Activated T-cell treated with anti-CD3 and anti-CD28 coated beads, Interleukin-2, amount 50 U/mL, for 24 hours (primary cell): ENCODE measurements at places on chromosomes 4 and X.

- peaks cover 2% of the 10 kb centered on the region for H3K4me1 ChIP-seq
- H3K36me3 ChIP-seq = no peaks in the 10 kb centered on the region
- DNase-seq = no peak
- peaks cover 33% of the 10 kb centered on the region for H3K27me3 ChIP-seq
- no peak overlapping the region for H3K27ac ChIP-seq
- H3K4me3 ChIP-seq = no peak overlapping the region
Observed at GRCh38 chrX:53483838-53484405, 49.8 kb upstream of the HSD17B10 start.

GRCh38 chr4:80196922-80197573 lies at the start of gene PRDM8:
PRDM8 (plus strand) TSS chr4:80197503; CDS start chr4:80200081, 2,578 bp downstream.
- peak within 1 kb of the TSS; percentile 68 for H3K4me3 ChIP-seq
- no peaks in the 10 kb centered on the region for H3K36me3 ChIP-seq
- no peak within 1 kb of the TSS for H3K27ac ChIP-seq
- DNase-seq = peak; percentile 62
- H3K4me1 ChIP-seq = peaks cover 40% of the 10 kb centered on the region

- peaks cover 24% of the 10 kb centered on the region for H3K27me3 ChIP-seq
- DNase-seq = no peak
Observed at GRCh38 chr4:71694961-71695360, 88.9 kb downstream of the GC start.

- H3K36me3 ChIP-seq = no peaks in the 10 kb centered on the region
- H3K27ac ChIP-seq = no peak overlapping the region
- no peak overlapping the region for H3K4me3 ChIP-seq
- H3K4me1 ChIP-seq = peaks cover 18% of the 10 kb centered on the region
Observed at GRCh38 chr4:146525754-146526153, 4.0 kb upstream of the SLC10A7 start.

DNA sequence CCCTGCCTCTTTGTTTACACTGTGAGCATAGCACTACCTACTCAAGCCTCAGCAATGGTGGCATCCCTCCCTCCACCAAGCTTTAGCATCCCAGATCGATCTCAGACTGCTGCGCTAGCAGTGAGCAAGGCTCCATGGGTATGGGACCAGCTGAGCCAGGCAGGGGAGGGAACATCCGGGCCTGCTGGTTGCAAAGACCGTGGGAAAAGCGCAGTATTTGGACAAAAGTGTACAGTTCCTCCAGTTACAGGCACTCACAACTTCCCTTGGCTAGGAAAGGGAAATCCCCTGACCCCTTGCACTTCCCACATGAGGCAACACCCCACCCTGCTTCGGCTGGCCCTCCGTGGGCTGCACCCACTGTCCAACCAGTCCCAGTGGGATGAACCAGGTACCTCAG lies 26.5 kb downstream of the EGF start:
- H3K27ac ChIP-seq = no peak overlapping the region
- no peak overlapping the region for H3K4me3 ChIP-seq
- H3K36me3 ChIP-seq = no peaks in the 10 kb centered on the region

DNA sequence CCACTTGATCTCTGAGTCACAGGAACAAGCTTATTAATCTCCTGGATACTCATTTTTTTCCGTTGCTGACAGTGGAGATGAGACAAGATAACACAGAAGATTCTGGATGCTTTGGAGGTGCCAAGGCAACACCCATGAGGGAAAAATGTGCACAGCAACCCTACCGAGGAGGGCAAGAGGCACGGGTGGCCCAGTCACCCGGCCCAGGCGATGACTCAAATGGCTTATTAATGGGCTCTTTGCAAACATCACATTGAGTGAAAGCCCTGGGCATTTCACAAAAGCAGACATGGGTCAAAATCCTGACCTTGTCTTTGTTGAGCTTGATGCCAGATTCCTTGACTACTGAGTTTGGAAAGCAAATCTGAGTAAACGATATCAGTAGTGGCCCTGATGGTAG lies 315.1 kb downstream of the STK32B start:
- H3K4me1 ChIP-seq = peaks cover 2% of the 10 kb centered on the region
- H3K27me3 ChIP-seq = no peaks in the 10 kb centered on the region
- no peak for DNase-seq
- H3K4me3 ChIP-seq = no peak overlapping the region
- H3K36me3 ChIP-seq = no peaks in the 10 kb centered on the region

GRCh38 chr4:52071791-52072546 lies 20.9 kb downstream of the SPATA18 start:
- no peaks in the 10 kb centered on the region for H3K4me1 ChIP-seq
- H3K27ac ChIP-seq = no peak overlapping the region
- no peaks in the 10 kb centered on the region for H3K36me3 ChIP-seq
- peaks cover 64% of the 10 kb centered on the region for H3K27me3 ChIP-seq
- no peak overlapping the region for H3K4me3 ChIP-seq

DNA sequence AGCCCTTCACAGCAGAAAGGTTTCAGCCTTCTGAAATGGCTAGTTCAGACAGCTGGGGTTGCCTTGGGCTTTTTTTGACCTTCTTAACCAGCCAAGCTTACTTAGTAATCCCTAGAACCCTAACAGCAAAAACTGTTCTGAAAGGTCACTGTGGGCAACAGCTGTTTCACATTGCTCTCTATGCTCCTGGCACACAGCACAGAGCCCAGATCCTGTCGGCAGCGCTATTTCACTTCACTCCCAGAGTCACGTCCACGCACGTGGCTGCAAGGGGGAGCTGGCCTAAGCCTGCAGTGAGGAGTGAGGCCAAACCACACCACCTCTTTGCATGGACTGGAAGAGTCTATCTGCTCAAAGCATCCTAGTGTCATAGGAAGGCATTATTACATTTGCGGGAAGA lies 32.0 kb upstream of the STS start:
- no peaks in the 10 kb centered on the region for H3K27me3 ChIP-seq
- no peak overlapping the region for H3K27ac ChIP-seq
- peaks cover 57% of the 10 kb centered on the region for H3K36me3 ChIP-seq
- H3K4me3 ChIP-seq = no peak overlapping the region
- H3K4me1 ChIP-seq = peaks cover 54% of the 10 kb centered on the region

GRCh38 chr4:12242354-12242753 lies 813.7 kb upstream of the HS3ST1 start:
- no peaks in the 10 kb centered on the region for H3K27me3 ChIP-seq
- H3K4me1 ChIP-seq = no peaks in the 10 kb centered on the region
- no peak overlapping the region for H3K4me3 ChIP-seq
- H3K27ac ChIP-seq = no peak overlapping the region

- H3K4me3 ChIP-seq = no peak overlapping the region
- no peaks in the 10 kb centered on the region for H3K36me3 ChIP-seq
- no peak overlapping the region for H3K27ac ChIP-seq
Observed at GRCh38 chrX:17833954-17834353, 27.1 kb downstream of the RAI2 start.

- H3K27me3 ChIP-seq = peaks cover 15% of the 10 kb centered on the region
- H3K4me1 ChIP-seq = peaks cover 36% of the 10 kb centered on the region
- H3K27ac ChIP-seq = peak overlapping the region; percentile 55
- H3K36me3 ChIP-seq = peaks cover 31% of the 10 kb centered on the region
Observed at GRCh38 chrX:19563327-19563726, 48.0 kb upstream of the MAP3K15 start.

GRCh38 chrX:114028907-114029662 lies 554.8 kb upstream of the HTR2C start:
- no peak overlapping the region for H3K27ac ChIP-seq
- no peak overlapping the region for H3K4me3 ChIP-seq
- no peaks in the 10 kb centered on the region for H3K4me1 ChIP-seq

- no peak for DNase-seq
- H3K4me1 ChIP-seq = no peaks in the 10 kb centered on the region
- H3K27ac ChIP-seq = no peak overlapping the region
- no peaks in the 10 kb centered on the region for H3K27me3 ChIP-seq
Observed at GRCh38 chr4:8617486-8618040, 25.0 kb downstream of the CPZ start.

DNA sequence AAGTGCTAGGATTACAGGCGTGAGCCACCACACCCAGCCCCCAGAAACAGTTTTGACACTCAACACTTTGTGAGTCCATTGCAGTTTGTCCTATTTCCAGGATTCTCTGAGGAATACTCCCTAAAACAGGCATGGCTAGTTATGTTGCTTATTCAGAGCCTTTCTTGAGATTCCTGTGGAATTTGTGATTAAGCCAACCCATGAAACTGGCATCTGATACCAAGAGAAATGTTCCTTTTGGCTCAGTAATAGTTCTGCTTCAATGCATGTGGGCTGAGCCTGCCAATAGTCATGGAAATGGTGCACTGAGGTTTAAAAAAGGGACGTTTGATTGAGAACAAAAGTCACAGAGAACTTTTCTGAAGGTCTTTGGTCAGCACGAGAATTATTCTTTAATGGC lies 241.7 kb downstream of the PPP1R2C start:
- H3K27me3 ChIP-seq = peaks cover 19% of the 10 kb centered on the region
- H3K36me3 ChIP-seq = no peaks in the 10 kb centered on the region
- no peak overlapping the region for H3K27ac ChIP-seq
- DNase-seq = no peak
- no peak overlapping the region for H3K4me3 ChIP-seq

DNA sequence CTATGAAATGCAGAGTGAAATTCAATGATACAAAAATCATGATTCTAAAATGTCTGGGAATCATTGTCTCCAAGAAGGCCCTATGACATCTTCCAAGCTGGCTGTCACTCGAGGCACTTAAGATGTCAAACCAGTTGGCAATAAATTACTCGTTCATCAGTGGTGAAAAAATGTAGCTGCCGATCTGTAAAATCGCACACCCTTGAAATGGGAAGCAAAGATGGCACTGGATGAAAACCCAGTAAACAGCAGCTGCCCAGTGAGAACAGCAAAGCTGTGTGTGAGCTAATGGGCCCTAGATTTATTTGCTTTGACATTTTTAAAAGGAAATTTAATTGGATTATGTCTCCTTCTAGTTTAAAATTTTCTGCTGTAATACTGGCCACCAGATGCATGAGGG lies 181.9 kb upstream of the NDP start:
- no peak overlapping the region for H3K27ac ChIP-seq
- no peak overlapping the region for H3K4me3 ChIP-seq
- no peak for DNase-seq
- no peaks in the 10 kb centered on the region for H3K4me1 ChIP-seq
- H3K27me3 ChIP-seq = peaks cover 29% of the 10 kb centered on the region

DNA sequence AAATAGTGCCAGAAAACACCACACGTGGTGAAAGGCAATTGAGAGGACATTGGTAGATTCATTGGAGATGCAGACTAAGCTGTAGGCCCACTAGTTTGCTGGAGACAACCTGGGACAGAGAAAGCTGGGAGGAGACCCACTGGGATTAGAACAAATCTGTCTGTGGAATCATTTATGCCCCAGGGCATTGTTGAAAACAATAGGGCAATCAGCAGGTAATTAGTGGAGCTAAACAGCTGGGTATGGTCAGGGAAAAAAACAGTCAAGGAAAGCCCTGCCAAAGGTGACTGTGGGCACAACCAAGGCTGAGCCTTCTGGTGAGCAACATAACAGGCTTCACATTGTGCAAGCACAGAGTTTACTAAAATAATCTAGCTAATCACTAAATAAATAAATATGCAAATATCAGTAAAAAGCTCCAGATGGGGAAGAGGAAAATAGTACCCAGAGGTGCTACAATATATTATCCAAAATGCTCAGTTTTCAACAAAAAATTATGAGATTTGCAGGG lies 9.0 kb downstream of the TCEAL3 start:
- H3K36me3 ChIP-seq = no peaks in the 10 kb centered on the region
- no peak overlapping the region for H3K27ac ChIP-seq
- H3K27me3 ChIP-seq = no peaks in the 10 kb centered on the region
- no peak for DNase-seq
- no peak overlapping the region for H3K4me3 ChIP-seq

DNA sequence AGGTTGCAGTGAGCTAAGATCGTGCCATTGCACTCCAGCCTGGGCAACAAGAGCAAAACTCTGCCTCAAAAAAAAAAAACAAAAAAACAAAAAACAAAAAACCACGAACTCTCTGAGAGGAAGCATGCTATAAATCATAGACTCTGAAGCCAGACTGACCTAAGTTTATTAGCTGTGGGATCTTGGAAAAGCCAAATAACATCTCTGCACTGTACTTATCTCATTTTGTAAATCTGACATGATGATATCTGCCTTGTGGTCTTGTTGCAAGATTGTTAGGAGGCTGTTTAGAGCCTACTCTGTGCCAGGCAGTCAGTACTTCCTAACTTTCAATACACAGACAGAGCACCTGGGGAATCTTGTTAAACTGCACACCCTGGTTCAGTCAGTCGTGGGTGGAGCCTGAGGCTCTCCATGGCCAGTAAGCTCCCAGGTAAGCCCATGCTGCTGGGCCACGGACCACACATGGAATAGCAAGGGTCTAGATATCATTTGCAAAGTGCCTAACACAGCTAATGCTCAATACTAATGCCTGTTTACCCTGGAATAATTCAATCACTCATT lies 107.6 kb upstream of the SMIM10 start:
- no peak overlapping the region for H3K27ac ChIP-seq
- H3K4me3 ChIP-seq = no peak overlapping the region
- DNase-seq = no peak

GRCh38 chr4:1646690-1647089 lies 37.4 kb downstream of the FAM53A start:
- no peak for DNase-seq
- H3K4me1 ChIP-seq = peaks cover 3% of the 10 kb centered on the region
- H3K4me3 ChIP-seq = no peak overlapping the region
- H3K27ac ChIP-seq = no peak overlapping the region

DNA sequence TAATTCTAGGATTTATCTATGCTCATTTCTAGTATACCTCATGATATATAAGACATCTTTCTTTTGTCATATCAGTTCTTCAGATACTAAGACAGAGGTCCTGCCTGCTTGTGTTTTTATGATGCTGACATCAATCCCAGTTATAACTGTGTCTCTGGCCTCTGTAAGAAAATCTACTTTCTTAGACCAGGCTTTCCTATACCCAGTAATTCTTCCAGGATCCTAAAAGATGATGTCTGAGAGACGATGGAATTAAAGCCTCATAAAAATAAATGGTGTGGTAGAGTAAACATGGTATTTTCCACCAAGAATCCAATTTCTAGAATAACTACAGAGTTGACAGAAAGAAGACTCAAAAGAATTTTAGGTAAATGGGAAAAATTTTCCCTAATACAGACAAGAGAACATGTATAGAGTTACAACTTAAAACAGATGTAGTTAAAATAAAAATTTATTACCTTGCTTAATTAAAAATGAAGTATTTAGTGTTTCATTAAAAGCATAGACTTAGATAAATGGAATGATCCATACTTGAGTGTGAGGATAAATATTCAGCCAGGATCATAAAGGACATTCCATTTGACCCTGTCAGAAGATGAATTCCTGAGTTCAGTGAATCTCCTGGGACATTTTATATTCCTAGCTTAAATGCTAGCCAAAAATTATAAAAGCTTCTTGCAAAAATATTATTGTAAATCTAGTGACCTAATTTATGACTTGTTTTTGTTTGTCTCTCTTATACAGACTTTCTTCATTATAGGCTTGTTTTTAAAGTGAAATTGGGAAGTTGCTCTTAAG lies 137.4 kb downstream of the PDLIM5 start:
- no peaks in the 10 kb centered on the region for H3K27me3 ChIP-seq
- no peak overlapping the region for H3K27ac ChIP-seq
- DNase-seq = no peak
- no peak overlapping the region for H3K4me3 ChIP-seq
- no peaks in the 10 kb centered on the region for H3K4me1 ChIP-seq

- H3K4me3 ChIP-seq = no peak overlapping the region
- H3K27me3 ChIP-seq = no peaks in the 10 kb centered on the region
- H3K27ac ChIP-seq = no peak overlapping the region
Observed at GRCh38 chr4:26719954-26720552, 136.2 kb downstream of the TBC1D19 start.

GRCh38 chr4:93751411-93751810 lies 77.1 kb upstream of the ATOH1 start:
- no peaks in the 10 kb centered on the region for H3K27me3 ChIP-seq
- no peaks in the 10 kb centered on the region for H3K36me3 ChIP-seq
- no peak overlapping the region for H3K27ac ChIP-seq
- H3K4me3 ChIP-seq = no peak overlapping the region
- DNase-seq = no peak
